Thymus (tissue), 14 donors: ENCODE measurements at places on chromosomes 2 and 18.

GRCh38 chr2:65580824-65581223 lies 148.4 kb upstream of the SPRED2 start:
- no peak for DNase-seq
- H3K4me3 ChIP-seq, result no peak overlapping the region
- no peaks in the 10 kb centered on the region for H3K36me3 ChIP-seq
- no peaks in the 10 kb centered on the region for H3K27me3 ChIP-seq
- no peak overlapping the region for H3K27ac ChIP-seq

- no peak overlapping the region for H3K4me3 ChIP-seq
- H3K27me3 ChIP-seq, result no peaks in the 10 kb centered on the region
- DNase-seq, result no peak
- no peak overlapping the region for H3K27ac ChIP-seq
- no peaks in the 10 kb centered on the region for H3K4me1 ChIP-seq
These were observed 63.5 kb downstream of the TXNL1 start for GRCh38 chr18:56574861-56575260.

DNA sequence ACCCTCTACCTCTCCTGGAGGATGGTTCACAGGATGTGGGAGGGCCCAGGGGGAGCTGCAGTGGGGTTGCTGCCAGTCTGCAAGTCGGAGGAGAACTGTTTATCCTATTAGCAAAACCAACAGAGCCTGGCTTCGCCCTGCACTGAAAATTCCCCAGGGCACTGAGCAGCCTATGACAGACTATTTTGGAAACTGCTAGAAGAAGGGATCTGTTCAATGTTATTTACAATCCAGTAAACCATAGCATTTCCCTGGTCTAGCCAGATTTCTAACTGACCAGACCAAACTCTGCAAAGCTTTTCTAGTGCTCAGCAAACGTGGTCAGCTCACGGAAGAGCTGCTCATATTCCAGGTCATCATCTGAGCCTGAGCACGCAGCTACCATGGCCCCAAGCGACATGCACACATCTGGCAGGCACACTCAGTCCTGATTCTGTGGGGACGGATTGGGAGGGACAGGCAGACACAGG lies 64.8 kb upstream of the PID1 start:
- H3K4me3 ChIP-seq, result no peak overlapping the region
- H3K27ac ChIP-seq, result no peak overlapping the region
- H3K27me3 ChIP-seq, result no peaks in the 10 kb centered on the region
- no peak for DNase-seq

GRCh38 chr2:191459158-191459557 lies 214.0 kb downstream of the MYO1B start:
- DNase-seq, result no peak
- H3K4me3 ChIP-seq, result no peak overlapping the region
- H3K36me3 ChIP-seq, result no peaks in the 10 kb centered on the region
- no peaks in the 10 kb centered on the region for H3K27me3 ChIP-seq
- H3K27ac ChIP-seq, result no peak overlapping the region

DNA sequence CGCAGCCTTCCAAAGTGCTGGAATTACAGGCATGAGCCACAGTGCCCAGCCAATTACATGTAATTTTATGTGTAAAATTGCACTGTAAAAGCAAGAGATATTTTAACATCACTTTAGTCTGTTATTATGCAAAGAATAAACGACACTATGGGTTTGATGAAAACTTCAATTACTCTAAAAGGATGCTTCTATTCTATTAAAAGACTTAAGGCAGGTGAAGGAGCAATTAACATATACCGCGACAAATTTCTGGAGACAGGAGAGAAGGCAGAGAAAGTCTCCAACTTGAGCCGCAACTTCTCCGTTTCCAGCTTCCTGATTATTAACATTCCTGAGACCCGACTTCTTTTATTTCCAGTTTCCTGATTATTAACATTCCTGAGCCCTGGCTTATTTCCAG lies 53.7 kb downstream of the FAM210A start:
- H3K27ac ChIP-seq, result no peak overlapping the region
- H3K4me1 ChIP-seq, result no peaks in the 10 kb centered on the region
- H3K36me3 ChIP-seq, result peaks cover 7% of the 10 kb centered on the region
- no peak for DNase-seq
- H3K27me3 ChIP-seq, result no peaks in the 10 kb centered on the region

DNA sequence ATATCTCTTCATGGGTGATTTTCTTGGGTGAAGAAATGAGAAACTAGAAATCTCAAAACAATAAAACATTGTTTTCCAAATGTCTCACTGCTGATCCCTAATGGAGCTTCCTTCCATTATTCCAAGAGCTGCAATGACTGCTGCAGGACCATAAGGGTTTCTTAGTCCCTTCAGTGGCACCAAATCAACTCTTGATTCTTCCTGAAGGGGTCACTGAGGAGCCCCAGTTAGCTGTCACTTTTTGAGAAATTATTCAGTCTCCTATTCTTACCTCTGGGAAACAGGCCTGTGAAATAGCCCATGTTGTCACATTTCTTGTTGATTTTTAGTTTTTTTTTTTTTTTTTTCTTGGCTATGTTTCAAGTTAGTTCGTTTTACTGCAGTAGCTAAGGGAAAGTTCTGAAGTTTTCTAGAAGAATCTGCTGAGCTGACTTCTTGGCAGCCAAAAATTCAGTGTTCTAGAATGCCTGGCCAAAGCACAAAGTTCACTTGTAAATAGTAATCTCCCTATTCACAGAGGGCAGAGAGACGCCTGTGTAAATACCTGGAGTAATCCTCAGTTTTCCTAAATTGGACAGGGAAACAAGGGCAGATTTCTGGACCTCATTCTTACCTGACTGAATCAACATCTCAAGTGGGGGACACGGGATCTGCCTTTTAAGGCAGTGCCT lies 480.0 kb downstream of the RIT2 start:
- no peaks in the 10 kb centered on the region for H3K4me1 ChIP-seq
- no peaks in the 10 kb centered on the region for H3K36me3 ChIP-seq
- no peak for DNase-seq
- no peaks in the 10 kb centered on the region for H3K27me3 ChIP-seq

- H3K4me3 ChIP-seq, result no peak overlapping the region
- no peak overlapping the region for H3K27ac ChIP-seq
- H3K4me1 ChIP-seq, result no peaks in the 10 kb centered on the region
- H3K27me3 ChIP-seq, result no peaks in the 10 kb centered on the region
- no peaks in the 10 kb centered on the region for H3K36me3 ChIP-seq
These were observed 763.5 kb downstream of the SUCLG1 start for GRCh38 chr2:83695530-83695929.

GRCh38 chr18:1053331-1054315 lies 149.0 kb downstream of the ADCYAP1 start:
- H3K36me3 ChIP-seq, result no peaks in the 10 kb centered on the region
- no peak overlapping the region for H3K27ac ChIP-seq
- H3K27me3 ChIP-seq, result no peaks in the 10 kb centered on the region
- H3K4me3 ChIP-seq, result no peak overlapping the region

DNA sequence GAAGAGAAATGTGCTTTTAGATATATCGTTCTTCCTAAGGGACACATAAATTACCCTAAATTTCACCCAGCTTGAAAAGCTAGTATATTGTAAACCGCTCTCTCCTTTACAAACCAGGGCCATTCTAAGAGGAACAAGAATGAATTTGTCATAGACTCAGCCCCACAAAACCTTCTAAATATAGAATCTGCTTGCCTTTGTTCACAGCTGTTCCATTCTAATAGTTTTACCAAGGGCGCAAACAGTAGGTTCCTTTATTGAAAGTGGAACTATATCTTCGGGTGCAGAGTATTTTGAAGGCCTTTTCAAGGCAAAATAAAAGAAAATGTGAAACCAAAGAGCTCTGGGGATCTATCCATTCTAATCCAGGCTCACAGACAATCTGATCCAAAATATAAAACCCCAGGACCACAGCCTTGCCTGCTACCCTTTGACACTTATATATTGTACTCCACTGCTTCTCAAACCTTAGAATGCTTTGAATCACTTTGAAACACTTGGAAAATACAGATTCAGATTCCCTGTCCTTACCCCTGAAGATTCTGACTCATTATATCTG lies 316.8 kb downstream of the PAX3 start:
- H3K27ac ChIP-seq, result no peak overlapping the region
- H3K27me3 ChIP-seq, result no peaks in the 10 kb centered on the region
- no peak overlapping the region for H3K4me3 ChIP-seq

- no peaks in the 10 kb centered on the region for H3K36me3 ChIP-seq
- no peaks in the 10 kb centered on the region for H3K27me3 ChIP-seq
- H3K4me3 ChIP-seq, result no peak overlapping the region
- H3K4me1 ChIP-seq, result no peaks in the 10 kb centered on the region
These were observed 67.9 kb upstream of the PIK3C3 start for GRCh38 chr18:41887100-41887499.

- no peak for DNase-seq
- H3K36me3 ChIP-seq, result no peaks in the 10 kb centered on the region
- H3K4me3 ChIP-seq, result no peak overlapping the region
- H3K27ac ChIP-seq, result no peak overlapping the region
- no peaks in the 10 kb centered on the region for H3K27me3 ChIP-seq
These were observed 101.3 kb downstream of the LOXHD1 start for GRCh38 chr18:46555724-46556123.

- no peaks in the 10 kb centered on the region for H3K27me3 ChIP-seq
- H3K27ac ChIP-seq, result no peak overlapping the region
- no peak overlapping the region for H3K4me3 ChIP-seq
- H3K36me3 ChIP-seq, result no peaks in the 10 kb centered on the region
- H3K4me1 ChIP-seq, result peaks cover 2% of the 10 kb centered on the region
- no peak for DNase-seq
These were observed 24.5 kb upstream of the LPIN2 start for GRCh38 chr18:3037423-3037915.

DNA sequence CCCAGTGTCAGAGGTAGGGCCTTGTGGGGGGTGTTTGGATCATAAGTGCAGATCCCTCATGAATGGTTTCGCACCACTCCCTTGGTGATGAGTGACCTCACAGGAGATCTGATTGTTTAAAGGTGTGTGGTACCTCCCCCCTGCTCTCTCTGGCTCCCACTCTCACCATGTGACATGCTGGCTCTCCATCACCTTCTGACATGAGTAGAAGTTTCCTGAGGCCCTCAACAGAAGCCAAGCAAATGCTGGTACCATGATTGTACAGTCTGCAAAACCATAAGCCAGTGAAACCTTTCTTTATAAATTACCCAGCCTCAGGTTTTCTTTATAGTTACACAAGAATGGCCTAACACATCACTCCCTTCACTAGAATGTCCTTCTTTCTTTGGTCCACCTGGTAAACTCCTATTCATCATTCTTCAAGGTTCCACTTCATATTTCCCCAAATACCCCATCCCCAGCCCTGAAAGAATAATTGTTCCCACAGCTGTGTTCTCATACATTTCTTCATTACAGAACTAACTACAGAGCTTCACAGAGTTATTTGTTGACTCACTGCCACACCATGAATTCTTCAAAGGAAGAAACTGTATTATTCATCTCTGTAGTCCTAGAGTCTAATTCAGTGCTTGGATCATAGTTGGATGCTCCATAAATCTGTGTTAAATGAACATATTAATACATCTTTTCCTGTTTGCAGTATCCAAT lies 81.2 kb upstream of the STK17B start:
- H3K27me3 ChIP-seq, result no peaks in the 10 kb centered on the region
- DNase-seq, result no peak
- no peak overlapping the region for H3K27ac ChIP-seq
- H3K4me1 ChIP-seq, result peaks cover 22% of the 10 kb centered on the region
- H3K36me3 ChIP-seq, result no peaks in the 10 kb centered on the region
- no peak overlapping the region for H3K4me3 ChIP-seq

DNA sequence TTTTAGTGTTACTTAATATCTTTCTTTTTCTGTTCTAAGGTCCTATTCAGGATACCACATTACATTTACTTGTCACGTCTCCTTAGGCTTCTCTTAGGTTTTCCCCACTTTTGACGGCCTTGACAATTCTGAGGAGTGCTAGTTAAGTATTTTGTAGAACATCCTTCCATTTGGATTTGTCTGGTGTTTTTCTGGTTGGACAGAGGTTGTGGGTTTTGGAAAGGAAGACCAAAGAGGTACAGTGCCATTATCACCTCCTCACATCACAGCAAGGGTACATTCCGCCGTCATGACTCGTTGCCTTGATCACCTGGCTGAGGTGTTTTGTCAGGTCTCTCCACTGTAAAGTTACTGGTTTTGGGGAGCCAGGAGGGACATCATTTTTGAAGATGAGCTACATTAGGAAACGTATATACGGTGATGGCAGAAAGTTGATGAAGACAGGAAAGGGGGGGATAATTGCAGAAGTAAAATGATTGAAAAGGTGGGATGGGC lies 88.4 kb upstream of the TMEM247 start:
- H3K4me3 ChIP-seq, result no peak overlapping the region
- no peaks in the 10 kb centered on the region for H3K4me1 ChIP-seq
- H3K36me3 ChIP-seq, result no peaks in the 10 kb centered on the region
- no peak overlapping the region for H3K27ac ChIP-seq
- H3K27me3 ChIP-seq, result no peaks in the 10 kb centered on the region

DNA sequence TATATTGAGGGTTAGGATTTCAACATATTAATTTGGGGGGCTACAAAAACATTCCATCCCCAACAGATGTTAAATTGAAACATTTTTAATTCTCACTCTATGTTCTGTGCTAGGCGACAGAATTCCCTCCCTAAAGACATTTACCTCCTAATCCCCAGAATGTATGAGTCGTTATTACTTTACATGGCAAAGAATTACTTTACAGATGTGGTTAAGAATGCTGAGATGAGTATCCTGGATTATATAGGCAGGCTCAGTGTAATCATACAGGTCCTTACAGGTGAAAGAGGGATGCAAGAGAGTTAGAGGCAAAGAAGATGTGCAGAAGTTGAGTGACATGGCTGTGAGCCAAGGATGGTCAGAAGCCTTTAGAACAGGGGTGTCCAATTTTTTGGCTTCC lies 974.1 kb upstream of the ACVR2A start:
- no peaks in the 10 kb centered on the region for H3K36me3 ChIP-seq
- no peaks in the 10 kb centered on the region for H3K4me1 ChIP-seq
- no peak overlapping the region for H3K4me3 ChIP-seq
- no peak overlapping the region for H3K27ac ChIP-seq

GRCh38 chr2:240567872-240568677 lies at the start of gene RNPEPL1:
Gene RNPEPL1 (plus strand): TSS chr2:240568484. CDS start chr2:240568587, 103 bp downstream.
- DNase-seq, result no peak
- H3K4me1 ChIP-seq, result peaks cover 47% of the 10 kb centered on the region
- peak within 1 kb of the TSS; percentile 80 for H3K27ac ChIP-seq
- H3K36me3 ChIP-seq, result peaks cover 9% of the 10 kb centered on the region

DNA sequence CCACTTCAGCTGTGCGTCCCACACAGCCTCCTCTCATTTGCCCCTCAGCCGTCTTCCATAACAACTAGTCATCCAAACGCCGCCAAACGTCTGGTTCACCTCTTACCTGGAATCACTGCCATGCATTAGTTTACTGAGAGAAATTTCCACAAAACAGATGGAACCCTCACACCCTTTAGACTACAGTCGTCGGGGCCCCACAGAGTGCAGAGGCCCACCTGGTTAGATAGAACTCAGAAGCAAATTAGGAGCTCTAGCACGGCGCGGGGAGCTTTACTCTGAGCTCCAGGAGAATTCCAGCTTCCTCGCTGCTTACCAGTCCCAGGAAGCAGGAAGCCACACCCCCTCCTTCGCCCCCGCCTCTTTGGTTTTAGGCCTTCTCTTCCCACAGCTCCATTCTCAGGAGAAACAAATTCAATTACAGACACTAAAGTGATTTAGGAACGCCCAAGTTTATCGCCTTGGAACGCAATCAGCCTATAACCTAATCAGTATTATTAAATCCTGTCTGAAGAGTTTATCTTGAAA lies 9.4 kb downstream of the RNU2-63P start:
- no peaks in the 10 kb centered on the region for H3K36me3 ChIP-seq
- no peak overlapping the region for H3K4me3 ChIP-seq
- no peaks in the 10 kb centered on the region for H3K27me3 ChIP-seq
- no peak for DNase-seq
- H3K4me1 ChIP-seq, result no peaks in the 10 kb centered on the region
- H3K27ac ChIP-seq, result no peak overlapping the region

GRCh38 chr2:193199322-193199721 lies 1004.6 kb upstream of the TMEFF2 start:
- H3K36me3 ChIP-seq, result no peaks in the 10 kb centered on the region
- H3K27me3 ChIP-seq, result no peaks in the 10 kb centered on the region
- H3K27ac ChIP-seq, result no peak overlapping the region
- no peak for DNase-seq
- no peak overlapping the region for H3K4me3 ChIP-seq
